ENCODE measurements at places on chromosomes 4 and X.

DNA sequence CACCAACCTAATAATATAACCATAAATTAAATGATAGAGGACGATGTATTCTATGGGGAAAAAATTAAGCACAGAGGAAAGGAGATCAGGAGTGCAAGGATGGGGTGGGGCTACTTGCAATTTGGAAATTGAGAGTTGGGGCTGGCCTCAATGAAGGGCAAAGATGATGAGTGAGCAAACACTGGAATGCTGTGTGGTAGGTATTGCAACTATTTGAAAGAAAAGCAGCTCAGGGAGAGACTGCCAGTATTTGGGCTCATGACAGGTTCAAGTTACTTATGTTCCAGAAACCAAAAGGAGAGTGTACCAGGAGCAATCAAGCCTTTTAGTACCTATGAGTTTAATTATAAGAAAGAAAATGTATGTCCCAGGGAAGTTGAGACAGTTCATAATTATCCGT is 47.4 kb downstream of the ASIC5 start:
- no peak for DNase-seq

- DNase-seq: no peak
Observed at GRCh38 chr4:4502694-4503311, 39.0 kb downstream of the STX18 start.

DNA sequence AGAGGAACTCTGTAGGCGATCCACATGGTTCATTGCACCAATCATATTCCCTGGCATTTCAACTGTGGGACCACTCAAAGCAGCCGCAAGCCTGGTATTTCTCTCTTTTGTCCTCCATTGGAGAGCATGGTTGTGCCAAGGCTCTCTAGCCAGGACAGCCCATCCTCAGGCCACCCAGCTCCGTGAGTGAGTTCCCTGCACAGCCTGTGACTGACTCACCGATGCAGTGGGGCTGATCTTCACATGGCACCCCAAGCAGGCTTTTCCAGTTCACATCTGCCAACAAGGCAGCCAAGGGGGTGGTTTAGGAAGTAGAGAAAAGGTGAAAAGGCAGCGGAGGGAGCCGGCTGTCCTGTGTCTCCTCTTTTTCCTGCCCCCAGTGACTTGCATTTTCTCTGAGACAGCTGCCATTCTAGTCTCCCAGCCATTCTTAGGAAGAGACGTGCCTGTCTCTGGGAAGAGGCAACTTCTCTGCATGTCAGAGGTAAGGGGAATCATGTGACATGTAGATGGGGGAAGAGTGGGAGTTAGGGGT is 69.2 kb downstream of the MID1IP1 start:
- no peak for DNase-seq

DNA sequence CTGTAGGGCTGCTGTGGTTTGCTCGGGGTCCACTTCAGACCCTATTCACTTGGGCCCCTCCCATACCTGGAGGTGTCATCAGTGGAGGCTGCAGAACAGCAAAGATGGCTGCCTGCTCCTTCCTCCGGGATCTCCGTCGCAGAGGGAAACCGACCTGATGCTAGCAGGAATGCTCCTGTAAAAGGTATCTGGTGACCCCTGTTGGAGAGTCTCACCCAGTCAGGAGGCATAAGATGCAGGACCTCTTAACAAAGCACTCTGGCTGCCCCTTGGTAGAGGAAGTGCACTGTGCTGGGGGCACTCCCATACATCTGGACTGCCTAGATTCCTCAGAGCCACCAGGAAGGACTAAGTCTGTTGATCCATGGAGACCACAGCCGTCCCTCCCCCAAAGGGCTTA is 296.9 kb downstream of the GRID2 start:
- no peak for DNase-seq

DNA sequence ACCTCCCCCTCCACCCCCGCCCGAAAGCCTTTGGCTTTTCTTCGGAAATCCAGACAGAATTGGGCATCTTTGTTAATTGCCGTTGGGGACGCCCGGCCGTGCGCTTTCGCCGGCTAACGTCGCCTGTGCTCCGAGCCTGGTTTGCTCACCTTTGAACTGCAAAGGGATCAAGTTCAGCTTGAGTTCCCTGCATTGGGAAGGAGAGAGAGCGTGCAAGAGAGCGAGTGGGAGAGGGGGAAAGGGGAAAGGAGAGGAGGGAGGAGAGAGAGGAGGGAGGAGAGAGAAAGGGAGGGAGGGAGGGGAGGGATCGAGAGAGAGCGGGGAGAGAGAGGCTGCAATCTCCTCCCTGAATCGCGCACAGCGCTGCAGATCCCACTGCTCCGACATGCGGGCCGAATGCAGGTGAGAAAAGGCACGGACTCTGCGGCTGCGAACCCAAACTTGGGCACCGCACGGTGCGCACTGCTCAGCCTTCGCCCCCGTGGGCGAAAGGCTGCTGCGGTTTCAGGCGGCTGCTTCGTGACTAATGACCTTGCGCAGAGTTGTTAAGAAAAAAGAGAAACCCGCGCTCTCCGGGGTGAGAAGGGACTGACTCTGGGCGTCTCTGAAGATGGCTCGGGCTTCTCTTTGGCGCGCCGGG is at the start of gene PCDH7:
Gene PCDH7, plus strand, starts transcription at position 349 of the 640 bp plus-strand sequence. CDS start 1,054 bp downstream, outside the sequence.
- DNase-seq: no peak

GRCh38 chr4:7291372-7292114 is 99.2 kb downstream of the SORCS2 start:
- no peak for DNase-seq

- no peak for DNase-seq
Observed at GRCh38 chr4:1842993-1843448, 12.9 kb downstream of the LETM1 start.

DNA sequence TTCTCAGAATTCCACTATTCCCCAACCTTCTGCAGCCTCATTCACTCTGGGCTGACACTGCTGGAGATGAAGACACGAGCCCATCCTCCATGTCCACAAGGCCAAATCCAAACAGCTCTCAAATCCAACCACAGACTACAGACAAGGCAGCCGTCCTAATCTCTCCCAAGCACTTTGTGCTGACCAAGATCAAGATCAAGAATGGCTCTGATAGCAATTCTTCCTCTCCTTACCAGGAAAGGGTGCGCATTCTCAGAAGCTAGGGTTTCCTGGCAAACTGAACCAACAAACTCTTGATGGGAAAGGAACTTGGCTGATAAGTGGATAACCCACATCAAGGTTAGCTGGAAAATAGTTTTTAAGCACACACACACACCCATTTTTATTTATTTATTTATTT is 26.5 kb downstream of the RELL1 start:
- no peak for DNase-seq

DNA sequence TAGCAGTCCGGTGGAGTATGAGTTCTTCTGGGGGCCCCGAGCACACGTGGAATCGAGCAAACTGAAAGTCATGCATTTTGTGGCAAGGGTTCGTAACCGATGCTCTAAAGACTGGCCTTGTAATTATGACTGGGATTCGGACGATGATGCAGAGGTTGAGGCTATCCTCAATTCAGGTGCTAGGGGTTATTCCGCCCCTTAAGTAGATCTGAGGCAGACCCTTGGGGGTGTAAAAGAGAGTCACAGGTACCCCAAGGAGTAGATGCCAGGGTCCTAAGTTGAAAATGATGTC is 852 bp downstream of the MAGEH1 start:
- DNase-seq: no peak

DNA sequence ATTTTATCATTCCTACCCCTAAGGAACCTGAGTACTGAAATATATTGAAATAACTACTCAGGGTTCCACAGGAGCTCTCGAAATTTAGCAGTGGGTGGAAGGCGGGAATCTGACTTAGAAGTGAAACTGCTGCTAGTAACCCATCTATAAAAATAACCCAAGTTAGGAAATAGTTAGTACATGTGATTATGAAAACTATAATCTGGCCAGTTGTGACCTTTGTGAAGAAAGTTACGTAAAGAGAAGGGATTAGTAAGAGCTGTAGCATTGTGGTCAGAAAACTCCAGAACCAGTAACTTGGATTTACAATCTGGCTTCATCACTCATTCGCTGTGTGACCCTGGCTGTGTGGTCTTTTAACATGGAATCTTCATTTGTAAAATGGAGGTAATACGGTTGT is 175.5 kb downstream of the RAPGEF2 start:
- DNase-seq: no peak

- no peak for DNase-seq
Observed at GRCh38 chr4:80266253-80266901, at the start of gene FGF5. Gene FGF5 (plus strand): TSS chr4:80266664. CDS start chr4:80266825, 161 bp downstream.

- no peak for DNase-seq
Observed at GRCh38 chr4:113901994-113902787, 77.3 kb downstream of the ARSJ start.

DNA sequence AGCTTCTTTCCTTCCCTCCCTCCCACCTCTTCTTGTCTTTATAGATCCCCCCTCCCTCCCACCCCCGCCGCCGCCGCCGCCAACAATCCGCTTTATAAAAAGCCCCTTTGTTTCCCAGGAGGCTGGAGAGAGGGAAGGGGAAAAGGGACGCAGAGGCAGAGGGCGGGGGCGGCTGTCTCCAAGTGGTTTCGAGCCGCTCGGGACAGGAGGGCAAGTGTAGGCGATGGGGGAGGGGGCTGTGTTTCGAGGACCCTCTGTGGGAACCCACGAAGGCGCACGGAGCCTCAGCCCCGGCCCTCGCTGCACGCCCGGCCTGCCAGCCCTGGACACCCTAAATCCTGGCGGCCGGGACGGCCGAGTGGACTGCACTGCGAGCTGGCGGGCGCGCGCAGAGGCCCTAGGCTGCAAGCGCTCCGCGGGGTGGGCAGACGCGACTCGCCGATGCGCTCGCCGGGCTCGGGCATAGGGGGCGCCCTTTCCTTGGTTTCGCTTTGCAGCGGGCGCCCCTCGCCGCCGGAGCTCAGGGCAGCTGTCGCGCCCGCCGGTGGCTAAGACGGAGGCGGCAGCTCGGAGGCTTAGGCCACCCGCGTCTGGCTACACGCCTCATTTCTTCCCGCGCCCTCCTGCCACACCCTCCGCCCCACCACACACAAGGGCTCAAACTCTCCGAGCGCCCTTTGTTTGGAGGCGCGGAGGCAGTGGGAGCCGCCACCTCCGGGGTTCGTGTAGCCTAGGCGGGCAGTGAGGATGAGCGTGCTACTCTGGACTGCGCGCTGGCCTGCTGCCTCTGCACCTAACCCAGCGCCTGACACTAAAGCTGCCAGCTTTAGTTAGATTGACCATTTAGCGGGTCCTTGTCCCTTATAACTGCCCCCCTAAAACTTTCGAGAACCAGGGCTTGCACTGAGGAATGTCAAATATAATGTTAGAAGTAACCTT is 2.2 kb downstream of the MAMLD1 start:
- DNase-seq: no peak

GRCh38 chr4:122086338-122087065 is 65.6 kb upstream of the BLTP1 start:
- DNase-seq: no peak

DNA sequence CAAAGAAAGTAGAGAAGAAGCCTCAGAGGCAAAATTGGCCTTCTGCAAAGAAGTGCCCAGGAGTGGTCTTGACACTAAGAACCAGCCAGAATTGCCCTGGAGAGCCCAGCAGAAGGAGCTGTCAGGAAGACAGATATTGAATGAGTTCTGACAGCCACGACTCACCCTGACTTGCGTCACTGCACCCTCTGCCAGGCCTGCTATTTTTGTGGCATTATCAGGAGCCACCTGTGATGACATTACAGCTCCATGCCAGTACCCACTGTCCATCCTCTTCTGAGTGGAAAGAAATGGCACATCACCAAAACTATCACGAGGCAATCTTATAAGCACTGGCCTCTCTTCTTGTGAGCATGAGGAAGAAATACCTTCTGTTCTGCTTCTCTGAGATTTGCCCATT is 67.7 kb downstream of the SMIM20 start:
- no peak for DNase-seq

GRCh38 chrX:54807524-54808108 is at the start of gene MAGED2:
Gene MAGED2 (plus strand): TSS chrX:54807745. CDS start chrX:54809332, 1,587 bp downstream.
- DNase-seq: no peak

DNA sequence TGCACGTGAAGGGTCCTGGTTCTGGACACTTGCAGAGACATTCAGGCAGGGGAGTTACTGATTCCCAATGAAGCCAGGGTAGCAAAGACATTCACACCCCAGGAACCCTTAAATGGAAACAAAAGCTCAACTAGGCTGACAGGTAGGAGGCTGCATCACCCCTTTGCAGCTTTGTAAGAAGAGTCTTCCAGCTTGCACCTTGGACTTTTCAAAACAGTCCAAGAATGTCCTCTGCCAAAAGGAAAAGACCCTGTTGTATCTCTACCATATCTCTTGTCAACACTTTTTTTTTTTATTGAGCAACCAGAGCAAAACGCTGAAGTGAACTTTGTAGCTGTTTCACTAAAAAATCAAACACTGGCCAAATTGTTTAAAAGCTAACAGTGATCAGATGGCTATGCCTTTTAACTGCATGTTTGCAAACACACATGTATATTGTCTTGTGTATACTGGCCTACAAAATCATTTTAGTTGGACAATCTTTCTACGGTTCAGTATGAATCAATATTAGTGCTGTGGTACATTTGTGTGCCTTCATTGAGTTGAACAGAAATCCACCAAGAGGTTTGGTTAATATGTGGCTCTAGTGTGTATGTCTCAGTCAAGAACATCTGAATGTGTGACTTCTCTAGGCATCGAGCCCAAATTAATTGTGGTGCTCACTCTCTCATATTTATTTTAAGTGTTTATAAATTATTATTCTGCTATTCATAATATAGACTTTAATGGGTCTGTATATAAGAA is 18.5 kb upstream of the WWC2 start:
- DNase-seq: no peak

GRCh38 chrX:83658731-83659130 is 150.6 kb downstream of the POU3F4 start:
- no peak for DNase-seq

- DNase-seq: no peak
Observed at GRCh38 chrX:147757750-147758149, 154.0 kb upstream of the FMR1 start.

DNA sequence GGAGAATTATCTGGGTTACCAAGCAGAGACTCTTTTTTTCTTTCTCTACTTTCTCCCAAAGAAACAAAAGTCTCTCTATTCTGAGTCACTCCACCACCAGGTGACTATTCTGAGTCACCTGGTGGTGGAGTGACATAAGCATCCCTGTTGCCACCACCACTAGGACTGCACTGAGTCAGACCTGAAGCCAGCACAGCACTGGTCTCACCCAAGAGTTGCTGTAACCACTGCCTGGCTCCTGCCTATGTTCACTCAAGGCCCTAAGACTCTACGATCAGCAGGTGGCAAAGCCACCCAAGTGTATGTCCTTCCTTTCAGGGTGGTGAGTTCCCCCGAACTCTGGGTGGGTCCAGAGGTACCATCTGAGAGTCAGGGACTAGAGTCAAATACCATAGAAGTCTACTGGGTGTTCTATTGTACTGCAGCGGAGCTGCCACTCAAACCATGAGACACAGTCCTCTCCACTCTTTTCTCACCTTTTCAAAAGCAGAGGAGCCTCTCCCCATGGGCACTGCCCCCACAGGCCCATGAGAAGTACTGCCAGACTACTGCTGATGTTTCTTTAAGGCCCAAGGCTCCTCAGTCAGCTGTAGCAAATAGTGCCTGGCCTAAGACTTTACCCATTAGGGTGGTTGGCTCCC is 209.6 kb upstream of the IRS4 start:
- no peak for DNase-seq

DNA sequence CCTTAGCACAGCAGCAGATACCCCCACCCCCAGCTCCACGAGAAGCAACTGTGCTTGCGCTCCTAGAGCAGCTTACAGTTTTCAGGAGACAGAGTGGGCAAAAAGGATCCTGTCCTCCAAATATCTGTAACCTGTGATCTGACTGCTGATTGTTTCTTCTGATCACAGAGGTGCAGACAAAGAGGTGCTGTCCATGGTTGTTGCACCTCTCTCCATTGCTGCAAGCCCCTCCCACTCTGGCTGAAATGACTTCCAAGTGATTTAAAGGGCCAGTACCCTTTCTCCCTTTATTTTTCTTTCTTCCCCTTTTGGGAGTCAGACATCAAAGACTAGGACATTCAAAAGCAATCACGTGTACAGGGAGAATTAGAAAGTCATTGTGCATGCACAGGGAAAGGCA is 205.3 kb upstream of the GEMIN8 start:
- DNase-seq: no peak
